ENCODE measurements at places on chromosomes 5 and 9.
A peak's percentile ranks its signal among the peaks of the same experiment; 100 is the strongest.

- DNase-seq: no peak
Observed at GRCh38 chr9:31715250-31715649, 669.2 kb upstream of the ACO1 start.

- DNase-seq: no peak
Observed at GRCh38 chr5:151105561-151105960, 24.7 kb upstream of the TNIP1 start.

DNA sequence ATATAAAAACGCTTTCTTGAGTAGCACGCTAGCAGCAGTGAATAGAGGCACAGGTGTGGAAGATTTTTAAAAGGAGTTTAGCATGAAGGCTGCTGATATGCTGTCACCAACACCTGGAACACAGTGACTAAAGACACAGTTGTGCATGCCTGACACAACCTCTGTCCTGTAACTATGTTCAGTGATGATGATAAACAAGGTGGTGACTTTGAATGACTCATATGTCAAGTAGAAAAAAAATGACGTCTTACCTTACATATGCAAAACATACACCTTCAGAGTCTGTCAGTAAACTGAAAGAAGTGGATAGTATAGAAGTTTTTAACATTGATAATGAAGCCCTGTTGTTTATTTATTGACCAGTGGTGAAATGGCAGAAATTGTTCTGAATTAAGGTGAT is 66.2 kb upstream of the ADCY2 start:
- DNase-seq: no peak

GRCh38 chr9:105722099-105722498 is 27.8 kb downstream of the TMEM38B start:
- no peak for DNase-seq

GRCh38 chr5:34517249-34517648 is 138.9 kb upstream of the RAI14 start:
- DNase-seq: no peak

- DNase-seq: no peak
Observed at GRCh38 chr9:83219154-83219923, 156.4 kb upstream of the RASEF start.

GRCh38 chr5:164352695-164353094 is 847.3 kb downstream of the MAT2B start:
- no peak for DNase-seq

DNA sequence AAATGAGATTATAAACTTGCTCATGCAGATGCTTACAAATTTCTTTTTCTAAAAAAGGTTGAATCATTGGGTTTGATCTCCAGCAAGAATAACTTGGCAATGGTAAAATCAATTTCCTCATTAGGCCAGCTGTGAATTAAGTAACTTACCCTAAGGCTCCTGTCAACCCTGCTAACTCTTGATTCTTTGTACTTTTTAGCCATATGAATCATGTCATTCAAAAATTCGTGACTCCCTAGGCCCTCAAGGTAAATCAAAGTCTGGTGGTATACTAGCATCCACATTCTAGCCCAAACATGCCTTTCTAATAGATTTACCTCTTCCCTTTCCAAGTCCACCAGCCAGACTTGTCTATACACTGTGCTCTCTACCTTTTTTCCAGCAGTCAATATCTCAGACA is 420.8 kb upstream of the BRINP1 start:
- no peak for DNase-seq

GRCh38 chr5:10913841-10914240 is 152.8 kb upstream of the DAP start:
- no peak for DNase-seq

- DNase-seq: no peak
Observed at GRCh38 chr9:89440548-89440947, 57.4 kb downstream of the SEMA4D start.

DNA sequence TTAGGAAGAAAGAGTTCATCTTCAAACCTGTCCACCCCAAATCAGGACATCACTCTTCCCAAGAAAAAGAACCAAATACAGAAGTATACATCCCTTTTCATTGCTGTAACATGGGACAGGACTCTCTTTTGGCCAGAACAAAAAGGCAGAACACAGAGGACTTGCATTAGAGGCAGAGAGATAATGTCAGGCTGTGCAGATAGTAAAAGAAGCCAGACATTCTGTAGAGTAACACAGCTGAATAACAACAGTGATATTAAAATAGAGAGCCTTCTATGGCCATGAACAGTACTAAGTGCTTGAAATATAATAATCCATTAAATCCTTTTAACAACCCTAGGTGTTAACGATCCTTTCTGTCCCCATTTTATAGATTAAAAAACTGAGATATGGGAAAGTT is 437.2 kb downstream of the NFIB start:
- DNase-seq: no peak

DNA sequence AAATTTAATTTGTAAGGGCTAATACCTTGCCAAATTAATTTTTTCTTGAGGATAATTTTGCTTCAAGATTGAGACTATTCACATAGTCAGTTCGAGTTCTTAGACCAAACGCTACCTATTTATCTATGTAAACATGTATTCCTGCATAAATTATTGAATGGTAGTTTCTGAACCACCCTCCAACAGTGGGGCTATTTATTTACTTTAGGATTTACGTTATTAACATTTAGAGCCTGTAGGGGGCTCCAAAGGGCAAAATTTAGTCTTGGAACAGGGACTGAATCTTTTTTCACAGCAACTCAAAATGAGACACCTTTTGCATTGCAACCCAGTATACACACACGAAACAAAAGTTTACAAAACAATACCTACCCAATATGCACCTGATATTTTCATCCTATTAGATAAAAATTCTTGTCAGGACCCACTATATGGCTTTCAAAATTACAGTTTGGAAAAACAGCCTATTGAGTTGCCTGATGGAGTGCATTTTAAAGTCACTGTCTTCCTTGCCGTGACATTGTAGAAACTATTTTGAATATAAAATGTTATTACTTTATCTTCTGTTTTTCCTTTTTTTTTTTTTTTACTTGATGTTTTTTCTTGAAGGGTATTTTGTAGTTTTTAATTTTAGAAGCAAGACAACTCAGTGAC is 47.1 kb upstream of the POU4F3 start:
- DNase-seq: peak; percentile 8

DNA sequence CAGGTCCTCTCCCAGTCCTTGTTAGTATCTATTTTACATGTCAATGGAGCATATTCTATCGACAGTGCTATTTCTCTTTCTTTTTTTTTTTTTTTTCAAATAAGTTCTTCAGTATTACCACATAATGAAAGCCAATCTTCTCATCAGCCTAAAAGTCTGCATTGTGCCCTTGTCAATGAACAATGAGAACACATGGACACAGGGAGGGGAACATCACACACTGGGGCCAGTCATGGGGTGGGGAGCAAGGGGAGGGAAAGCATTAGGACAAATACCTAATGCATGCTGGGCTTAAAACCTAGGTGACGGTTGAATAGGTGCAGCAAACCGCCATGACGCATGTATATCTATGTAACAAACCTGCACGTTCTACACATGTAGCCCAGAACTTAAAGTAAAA is 47.7 kb upstream of the TEX48 start:
- DNase-seq: no peak

DNA sequence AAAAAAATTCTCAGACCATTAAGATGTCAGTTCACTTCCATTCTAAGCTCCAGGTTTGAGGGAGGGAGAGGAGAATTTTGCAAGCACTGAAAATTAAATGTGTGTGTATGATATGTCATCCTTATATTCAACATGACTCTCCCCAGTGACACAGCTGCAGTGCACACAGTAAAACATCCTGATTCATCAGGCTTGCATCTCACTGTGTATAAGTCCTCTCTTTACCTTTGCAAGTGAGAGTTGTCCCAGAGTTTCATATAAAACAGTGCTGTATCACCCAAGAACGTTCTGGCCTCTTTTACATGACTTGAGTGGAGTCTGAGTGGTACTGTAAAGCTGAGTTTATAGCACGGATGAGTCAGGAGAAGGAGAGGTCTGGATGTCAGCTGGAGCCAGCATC is 50.0 kb downstream of the DMRT2 start:
- DNase-seq: no peak

- DNase-seq: no peak
Observed at GRCh38 chr5:133041157-133041784, 10.5 kb upstream of the HSPA4 start.

- no peak for DNase-seq
Observed at GRCh38 chr9:124347968-124348358, 67.3 kb downstream of the PSMB7 start.

GRCh38 chr5:7868427-7868772 is 431 bp downstream of the FASTKD3 start:
- no peak for DNase-seq

GRCh38 chr9:128503870-128504269 is 649 bp upstream of the GLE1 start:
- no peak for DNase-seq

GRCh38 chr5:81768935-81769452 is 18.1 kb upstream of the SSBP2 start:
- no peak for DNase-seq

DNA sequence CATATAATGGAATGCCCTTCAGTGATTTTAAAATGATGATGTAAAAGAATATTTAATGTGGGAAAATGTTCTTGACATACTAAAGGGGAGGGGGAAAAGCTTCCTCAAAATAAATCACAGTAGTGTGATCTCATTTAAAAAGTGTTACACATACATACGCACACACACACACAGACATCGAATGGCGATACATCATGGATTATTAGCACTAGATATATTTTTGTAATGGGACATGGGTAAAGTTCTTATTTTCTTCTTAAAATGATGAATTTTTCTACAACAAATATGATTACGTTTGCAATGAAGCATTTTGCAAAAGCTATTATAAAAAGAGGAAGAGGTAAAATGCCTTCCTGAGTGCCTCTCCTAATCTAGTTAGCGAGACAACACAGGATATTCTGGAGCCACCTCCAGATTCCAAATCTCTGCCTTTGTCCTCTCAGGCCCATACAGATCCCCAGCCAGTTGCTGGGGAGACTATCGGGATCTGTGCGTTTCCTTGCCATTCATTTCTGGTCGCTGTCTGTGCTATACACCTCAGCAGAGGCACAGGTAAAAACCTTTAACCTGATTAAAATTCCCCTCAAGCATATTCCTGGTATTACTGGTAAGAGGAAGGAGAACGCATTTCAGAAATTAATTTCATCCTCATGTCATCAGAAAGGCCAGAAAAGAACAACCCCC is 69.6 kb downstream of the SLC28A3 start:
- DNase-seq: no peak

- DNase-seq: no peak
Observed at GRCh38 chr5:128193665-128194390, 110.3 kb downstream of the SLC12A2 start.

- DNase-seq: no peak
Observed at GRCh38 chr9:88017096-88017495, 42.8 kb upstream of the CDK20 start.

DNA sequence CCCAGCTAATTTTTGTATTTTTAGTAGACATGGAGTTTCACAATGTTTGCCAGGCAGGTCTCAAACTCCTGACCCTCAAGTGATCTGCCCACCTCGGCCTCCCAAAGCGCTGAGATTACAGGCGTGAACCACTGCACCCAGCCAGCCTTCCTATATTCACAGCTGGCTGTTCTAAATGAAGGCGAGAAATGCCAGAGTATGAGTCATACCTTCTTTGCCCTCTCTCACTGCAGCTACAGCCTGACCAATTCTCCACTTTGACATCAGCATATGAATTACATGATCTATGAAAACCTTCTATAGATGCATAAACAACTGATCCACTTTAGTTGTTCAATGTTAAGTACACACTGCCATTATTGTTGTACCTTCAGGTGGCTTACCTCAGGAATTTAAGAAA is 14.5 kb downstream of the APTX start:
- no peak for DNase-seq

DNA sequence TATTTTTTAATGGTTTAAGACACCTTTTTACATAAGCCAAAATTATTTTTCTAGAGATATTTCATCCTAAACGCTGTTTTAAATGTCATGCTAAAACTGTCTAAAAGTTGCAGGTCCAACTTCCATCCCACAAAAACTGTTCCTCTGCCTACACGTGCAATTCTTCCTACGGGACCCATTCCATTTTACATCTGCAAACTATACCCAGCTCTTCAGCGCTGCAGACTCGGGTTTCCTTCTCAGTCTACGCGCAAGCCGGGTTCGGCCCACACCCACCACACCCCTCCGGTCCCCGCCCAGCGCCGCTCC is 8.7 kb downstream of the RANBP6 start:
- no peak for DNase-seq

DNA sequence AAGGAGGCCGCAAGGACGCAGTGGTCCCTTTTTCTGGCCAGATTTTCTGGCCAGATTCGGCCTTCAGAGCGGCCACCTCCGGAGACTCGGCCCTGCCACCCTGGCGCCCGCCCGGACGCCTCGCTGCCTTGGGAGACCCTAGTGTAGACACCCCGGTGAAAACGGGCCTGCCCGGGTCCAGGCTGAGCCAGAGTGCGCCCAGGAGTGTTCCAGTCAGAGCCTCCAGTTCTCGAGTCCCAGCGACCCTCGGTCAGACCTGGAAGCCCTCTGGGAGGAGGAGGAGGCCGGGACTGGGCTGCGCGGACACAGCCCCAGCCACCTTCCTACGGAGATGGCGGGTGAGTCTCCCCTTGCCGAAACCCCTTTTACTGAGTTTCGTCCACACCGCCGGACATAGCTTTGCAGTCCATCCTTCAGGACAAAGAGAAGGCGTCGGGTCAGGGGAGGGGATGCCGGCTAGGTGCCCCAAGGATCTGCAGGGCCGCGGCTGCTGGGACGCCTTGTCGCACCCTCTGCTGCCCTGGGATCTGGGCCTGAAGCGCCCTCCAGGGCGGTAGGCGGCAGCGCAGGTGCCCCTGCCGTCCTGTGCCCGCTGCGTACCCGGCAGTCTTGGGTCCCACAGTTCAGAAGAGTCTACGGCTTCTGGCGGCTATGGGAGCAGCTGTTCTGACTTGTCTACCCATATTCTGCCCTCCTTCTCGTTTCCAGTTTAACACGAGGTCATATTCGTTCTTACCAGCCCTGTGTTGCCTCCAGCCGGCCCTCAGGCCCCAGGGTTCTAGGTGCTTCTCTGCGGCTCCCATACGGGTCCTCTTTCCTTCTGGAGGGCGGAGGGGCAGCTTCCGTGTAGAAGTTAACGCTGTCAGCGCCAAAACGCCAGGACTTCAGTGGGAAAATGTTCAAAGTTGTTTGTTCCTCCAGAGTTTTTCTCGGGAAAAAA is 1771.7 kb upstream of the CDH9 start:
- DNase-seq: no peak

- no peak for DNase-seq
Observed at GRCh38 chr5:89904442-89904841, 505.1 kb downstream of the CETN3 start.

DNA sequence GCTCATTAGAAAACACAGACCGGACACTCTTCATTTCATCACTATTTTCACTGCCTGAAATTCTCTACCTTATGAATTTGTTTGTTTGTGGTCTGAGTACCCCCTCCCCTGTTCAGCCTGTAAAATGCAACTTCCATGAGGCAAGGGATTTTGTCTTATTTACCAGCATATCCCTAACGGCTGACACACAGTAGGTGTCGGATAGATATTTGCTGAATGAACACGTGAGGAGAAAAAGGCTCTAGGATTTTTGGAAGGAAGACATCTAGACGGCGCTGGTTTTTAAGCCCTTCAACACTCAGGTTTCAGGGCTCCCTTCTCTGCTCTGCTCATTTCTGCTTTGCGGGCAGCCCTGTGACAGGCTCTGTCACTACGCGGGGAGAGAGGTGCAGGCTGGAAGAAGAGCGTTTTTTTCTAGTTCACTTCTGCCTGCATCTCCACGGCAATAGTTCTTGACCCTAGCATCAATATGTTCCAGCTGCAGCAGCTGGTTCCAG is 41.0 kb downstream of the KCNMB1 start:
- no peak for DNase-seq

- no peak for DNase-seq
Observed at GRCh38 chr5:109022056-109022455, 274.4 kb downstream of the FER start.

Data from activated CD4-positive, alpha-beta T cell treated with anti-CD3 and anti-CD28 coated beads for 4 hours (primary cell).